Fibroblast of mammary gland (primary cell): ENCODE measurements at places on chromosomes 5 and 9.
A peak's percentile ranks its signal among the peaks of the same experiment; 100 is the strongest.

DNA sequence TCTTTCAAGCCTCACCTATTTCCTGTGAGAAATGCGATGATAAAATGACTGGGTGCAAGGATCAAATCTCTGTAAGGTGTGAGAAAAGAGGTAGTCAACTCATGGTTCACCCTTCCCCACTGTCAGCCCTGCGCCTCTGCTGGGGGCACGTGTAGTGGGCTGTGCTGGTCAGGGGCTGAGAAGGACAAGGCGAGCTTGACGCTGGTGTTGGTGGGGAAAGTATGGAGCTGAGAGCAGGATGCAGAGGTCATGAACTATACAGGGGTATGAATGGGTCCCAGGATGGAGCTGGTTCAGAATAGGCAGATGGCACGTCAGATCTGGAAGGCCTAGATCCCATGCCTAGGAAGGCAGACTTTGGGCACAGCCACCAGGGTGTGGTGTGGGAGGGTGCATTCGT is 20.6 kb downstream of the PITX1 start:
- no peak for DNase-seq

GRCh38 chr5:115194676-115195075 is 25.0 kb upstream of the TRIM36 start:
- DNase-seq = peak; percentile 25

DNA sequence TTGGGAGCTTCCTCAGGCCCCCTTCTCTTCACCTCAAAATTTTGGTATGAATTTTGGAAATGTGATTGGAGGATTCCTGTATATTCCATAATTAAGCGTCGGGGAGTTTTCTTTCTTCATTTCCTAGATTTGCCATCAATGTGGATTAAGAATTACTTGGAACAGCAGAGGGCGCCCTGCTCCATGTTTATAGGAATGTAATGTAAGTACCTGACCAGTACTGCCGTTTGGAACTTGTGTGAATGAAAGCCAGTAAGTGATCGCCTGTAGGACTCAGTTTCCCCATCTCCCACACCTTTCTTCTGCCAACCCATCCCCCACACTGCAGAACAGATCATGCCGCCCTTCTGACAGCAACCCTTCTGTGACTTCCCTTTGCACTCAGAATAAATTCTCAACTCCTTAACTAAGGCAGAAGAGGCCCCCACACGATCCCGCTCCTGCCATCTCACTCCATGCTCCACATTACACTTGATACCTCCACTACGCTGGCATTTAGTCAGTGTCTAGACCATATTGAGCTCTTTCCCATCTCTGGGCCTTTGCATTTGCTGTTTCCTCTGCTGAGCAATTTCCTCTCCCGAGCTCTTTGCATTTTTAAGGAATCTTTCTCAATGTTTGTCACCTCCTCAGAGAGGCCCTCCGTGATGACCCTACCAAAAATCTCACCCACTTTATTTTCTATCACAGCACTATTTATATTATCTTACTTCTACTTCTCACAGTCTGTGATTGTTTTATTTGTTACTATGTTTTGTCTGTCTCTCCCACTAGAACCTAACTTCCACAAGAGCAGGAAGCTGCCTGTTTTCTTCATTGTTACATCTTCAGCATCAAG is 79.5 kb upstream of the HTR4 start:
- DNase-seq = peak; percentile 80

DNA sequence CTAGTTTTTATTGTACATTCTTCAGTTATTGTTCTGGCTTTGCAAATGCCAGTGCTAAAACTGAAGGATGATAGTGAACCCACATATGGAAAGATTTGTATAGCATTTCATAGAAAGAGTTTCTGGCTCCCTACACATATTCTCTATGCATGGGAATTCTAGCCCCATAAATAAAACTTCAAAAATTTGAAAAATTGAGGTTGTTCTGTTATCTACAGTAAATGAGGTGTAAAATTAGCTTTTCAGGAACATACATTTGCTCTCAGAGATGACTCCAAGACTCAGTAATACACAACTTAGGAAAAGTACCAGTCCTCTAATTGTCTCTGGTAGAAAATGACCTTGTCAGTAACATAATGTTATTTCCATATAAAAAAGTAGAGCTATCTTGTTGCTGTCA is 80.2 kb upstream of the DPYSL3 start:
- DNase-seq = no peak

- peak; percentile 34 for DNase-seq
Measured at GRCh38 chr9:10704720-10705119, 91.9 kb upstream of the PTPRD start.

GRCh38 chr5:9284781-9285307 is 261.0 kb downstream of the SEMA5A start:
- peak; percentile 83 for DNase-seq

DNA sequence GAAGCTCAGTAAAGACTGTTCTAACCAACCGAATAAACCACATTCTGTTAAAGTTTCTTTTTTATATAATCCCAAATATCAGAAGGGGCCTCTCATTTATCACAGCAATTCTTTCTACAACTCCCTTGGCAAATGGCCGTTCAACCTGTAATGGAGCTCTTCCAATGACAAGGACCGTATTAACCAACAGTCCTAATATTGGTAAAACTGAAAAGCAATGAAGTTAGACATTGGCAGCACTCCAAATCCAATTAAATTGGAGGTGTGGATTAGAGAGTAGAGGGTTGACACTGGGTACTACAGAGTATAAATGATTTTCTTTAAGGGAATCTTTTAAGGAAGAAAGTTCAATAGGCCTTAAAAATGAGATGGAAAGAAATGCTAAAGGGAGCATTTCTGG is 842 bp downstream of the TMED7 start:
- DNase-seq = no peak

- DNase-seq = no peak
Measured at GRCh38 chr5:42851481-42851880, 39.8 kb upstream of the SELENOP start.

DNA sequence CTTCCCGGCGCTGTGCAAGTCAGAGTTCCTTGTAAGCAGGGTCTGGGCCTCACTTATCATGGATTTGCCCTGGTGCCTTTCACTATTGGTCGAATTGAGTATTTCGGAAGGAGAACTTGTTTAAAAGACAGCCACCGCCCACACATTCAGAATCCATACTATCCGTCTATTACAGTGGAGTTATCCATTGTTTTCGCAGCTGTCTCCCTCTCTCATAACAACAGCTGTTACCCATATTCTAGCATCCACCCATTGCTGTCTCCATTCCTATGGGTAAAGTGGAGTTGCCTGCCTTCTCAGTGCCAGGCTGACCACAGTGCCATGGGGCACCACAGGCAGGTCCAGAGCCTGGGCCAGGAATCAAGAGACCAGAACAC is 20.2 kb downstream of the FAXDC2 start:
- DNase-seq = no peak

DNA sequence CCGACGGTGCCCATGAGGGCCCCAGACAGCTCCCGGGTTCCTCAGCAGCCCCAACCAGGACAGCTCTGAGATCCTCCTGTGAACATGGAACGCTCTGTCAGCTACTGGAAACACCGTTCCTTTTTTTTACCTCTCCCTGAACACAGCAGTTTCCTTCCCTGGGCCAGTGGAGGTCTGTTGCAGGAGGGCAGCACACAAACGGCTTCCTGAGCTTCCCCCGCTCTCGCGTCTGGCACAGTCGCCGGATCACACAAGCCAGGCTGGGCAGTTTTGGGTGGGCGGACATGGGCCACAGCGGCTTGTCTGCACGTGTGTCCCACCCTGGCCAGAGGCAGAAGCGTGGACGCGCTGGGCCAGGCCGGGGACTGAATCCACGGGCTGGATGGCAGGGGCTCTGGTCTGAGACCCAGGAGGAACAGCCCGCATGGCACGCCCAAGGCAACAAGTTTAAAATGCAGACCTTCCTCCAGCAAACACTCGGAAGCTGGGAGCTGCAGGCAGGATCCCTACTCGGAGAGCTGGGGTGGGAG is 106.8 kb upstream of the SARDH start:
- no peak for DNase-seq

- no peak for DNase-seq
Measured at GRCh38 chr5:32358611-32359010, 45.9 kb upstream of the MTMR12 start.

GRCh38 chr5:110224050-110224449 is 502.4 kb downstream of the TMEM232 start:
- DNase-seq = no peak

- DNase-seq = no peak
Measured at GRCh38 chr5:37568018-37568753, 189.1 kb downstream of the WDR70 start.

DNA sequence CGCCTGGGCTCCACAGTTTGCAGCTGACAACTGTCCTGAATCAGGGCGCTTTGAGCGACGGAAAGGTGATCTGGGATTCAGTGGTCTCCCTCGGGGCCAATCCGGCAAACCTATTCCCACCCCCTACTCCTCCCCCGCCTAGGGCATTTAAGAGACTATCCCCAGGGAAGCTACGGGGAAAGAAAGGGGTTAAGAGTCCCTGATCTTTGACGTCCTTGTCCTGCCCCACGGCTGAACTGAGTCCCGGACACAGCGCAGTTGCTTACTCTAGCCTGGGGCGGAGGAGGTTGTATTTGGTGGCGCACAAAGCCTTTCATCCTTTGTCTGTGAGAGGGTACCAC is 3.4 kb downstream of the RORB start:
- no peak for DNase-seq

DNA sequence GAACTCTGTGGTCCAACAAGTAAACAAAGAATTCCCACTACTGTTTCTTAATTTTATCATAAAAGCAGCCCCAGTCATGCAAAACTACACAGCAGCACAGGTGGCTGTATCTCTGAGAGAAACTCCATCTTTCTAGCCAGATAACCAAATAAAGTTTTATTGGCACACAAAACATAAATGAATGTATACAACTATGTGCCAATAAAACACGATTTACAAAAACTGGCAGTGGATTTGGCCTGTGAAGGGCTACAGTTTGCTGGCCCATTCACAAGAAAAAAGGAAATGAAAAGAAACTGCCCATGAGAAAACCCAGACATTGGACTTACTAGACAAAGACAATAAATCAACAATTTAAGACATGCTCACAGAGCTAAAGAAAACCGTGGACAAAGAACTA is 10.6 kb downstream of the FBXL17 start:
- no peak for DNase-seq
